ENCODE measurements at places on chromosomes 7 and 10.
A peak's percentile ranks its signal among the peaks of the same experiment; 100 is the strongest.

- DNase-seq, result no peak
Observed at GRCh38 chr7:93258661-93259060, 26.5 kb downstream of the VPS50 start.

DNA sequence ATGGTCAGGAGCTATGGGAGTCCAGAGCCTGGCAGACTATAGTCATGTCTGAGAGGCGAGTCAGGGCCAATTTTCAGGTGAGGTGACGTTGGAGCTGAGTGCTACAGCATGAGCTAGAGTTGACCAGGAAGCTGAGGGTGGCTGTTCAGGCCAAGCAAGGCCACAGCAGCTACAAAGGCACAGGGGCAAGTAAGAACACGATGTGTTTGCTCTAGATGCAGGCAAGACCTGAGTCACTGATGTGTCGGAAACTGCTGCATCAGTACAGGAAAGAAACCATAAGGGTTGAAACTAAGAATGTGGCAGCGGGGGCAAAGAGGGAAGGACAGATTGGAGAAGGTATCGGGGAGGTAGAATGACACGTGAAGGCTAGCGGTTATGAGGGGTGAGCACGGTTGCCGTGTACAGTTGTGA lies 11.8 kb upstream of the RRP12 start:
- no peak for DNase-seq

- no peak for DNase-seq
Observed at GRCh38 chr10:72561745-72562166, 64.1 kb downstream of the MICU1 start.

DNA sequence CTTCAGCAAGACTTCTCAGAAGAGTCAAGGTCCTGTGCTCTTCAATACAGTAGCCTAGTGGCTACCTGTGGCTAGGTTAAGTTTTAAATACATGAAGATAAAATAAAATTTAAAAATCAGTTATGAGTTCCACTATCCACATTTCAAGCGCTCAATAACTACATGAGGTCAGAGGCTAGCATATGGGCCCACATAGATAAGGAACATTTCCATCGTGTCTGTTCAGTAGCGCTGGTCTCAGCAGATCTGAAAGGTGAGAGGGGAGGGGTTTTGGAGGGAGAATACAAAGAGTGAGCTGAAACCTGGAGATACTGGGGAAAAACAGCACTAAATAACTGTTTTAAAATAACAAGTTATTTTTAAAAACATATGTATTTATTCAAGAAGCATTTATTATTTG lies 219.0 kb downstream of the TRIL start:
- no peak for DNase-seq

GRCh38 chr10:6589287-6590094 lies 9.4 kb upstream of the PRKCQ start:
- no peak for DNase-seq

- DNase-seq, result no peak
Observed at GRCh38 chr10:125711110-125711750, 8.3 kb upstream of the EDRF1 start.

DNA sequence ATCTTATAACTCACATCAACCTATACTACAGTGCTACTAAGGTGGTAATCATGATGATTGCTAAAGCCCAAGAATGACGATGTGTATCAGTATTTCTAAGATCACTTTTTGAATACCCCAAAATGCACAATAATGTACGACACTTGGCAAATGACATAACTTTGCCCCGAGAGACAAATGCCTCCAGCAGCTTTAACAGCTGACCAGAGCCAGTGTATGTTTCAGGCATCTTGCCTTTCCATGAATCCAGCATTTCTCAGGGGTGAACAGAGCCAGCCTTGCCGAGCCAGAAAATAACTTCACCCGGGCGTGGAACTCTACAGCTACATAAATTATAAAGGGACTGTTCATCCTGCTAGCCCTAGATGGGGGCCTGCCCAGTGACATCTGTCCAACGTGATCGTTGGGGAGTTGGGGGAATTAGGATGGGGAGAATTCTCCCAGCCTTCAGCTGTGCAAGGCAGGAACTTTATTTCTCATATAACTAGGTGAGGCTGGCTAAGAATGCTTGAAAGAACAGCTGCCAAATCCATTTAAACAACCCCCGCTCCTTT lies 1.8 kb downstream of the IGFBP3 start:
- DNase-seq, result no peak

DNA sequence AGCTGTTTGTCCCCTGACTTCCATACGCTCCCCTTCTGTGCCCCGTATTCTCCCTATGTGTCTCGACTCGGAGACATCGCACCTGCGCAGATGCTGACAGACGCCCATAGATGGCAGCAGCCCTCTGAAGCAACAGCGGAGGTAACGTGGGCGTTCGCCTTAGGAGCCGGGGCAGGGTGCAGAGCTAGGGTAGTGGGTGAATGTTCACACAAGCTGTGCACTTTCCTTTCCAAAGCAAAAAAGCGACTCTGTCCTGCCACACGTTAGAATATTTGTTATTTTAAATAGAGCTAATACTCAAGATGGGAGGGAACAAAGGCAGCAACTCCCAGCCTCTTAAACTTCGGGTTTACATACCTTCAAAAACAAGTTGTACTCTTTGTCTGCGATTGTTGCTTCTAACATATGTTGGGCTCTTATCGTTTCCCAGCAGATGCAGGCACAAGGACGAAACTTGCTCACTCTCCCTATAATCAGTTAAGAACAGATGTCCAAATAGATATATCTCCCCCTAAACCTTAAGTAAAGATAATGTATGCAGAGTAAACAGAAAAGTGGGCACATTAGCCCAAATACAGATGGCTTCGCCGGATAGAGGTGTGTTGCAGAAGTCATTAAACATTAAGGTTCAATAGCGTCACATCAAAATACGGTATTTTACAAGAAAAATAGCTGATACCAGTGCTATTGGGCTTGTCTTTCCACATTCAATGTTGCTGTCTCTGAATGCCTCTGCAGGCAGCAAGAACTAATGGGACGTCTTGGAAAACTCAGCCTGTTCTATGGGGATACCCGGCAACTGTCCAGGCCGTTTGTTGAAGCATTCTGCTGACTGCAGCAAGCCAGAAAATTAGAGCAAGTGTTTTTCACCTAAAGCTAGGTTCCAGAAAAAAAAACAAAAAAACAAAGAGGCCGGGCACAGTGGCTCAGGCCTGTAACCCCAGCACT lies 340.3 kb upstream of the PRKCQ start:
- DNase-seq, result peak; percentile 71

DNA sequence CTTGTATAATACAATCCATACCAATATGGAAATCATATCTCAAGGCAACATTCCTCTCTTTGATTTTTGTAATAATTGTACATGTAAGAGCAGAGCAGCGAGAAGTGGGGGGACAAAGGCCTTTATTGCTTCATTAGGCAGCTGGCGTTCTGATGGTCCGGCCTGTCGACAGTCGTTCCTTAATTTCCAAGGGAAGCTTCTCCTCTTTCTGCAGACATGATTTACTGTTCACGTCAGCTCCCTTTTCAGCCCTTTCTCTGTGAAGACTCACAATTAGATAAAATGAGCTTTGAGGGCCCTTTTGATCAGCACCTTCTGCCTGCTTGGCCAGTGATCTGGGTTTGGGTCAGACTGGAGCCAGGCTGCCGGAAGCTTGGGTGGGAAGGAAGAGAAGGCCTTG lies 65.6 kb upstream of the CTBP2 start:
- DNase-seq, result no peak

- peak; percentile 64 for DNase-seq
Observed at GRCh38 chr7:77657427-77658224, 38.6 kb upstream of the RSBN1L start.

DNA sequence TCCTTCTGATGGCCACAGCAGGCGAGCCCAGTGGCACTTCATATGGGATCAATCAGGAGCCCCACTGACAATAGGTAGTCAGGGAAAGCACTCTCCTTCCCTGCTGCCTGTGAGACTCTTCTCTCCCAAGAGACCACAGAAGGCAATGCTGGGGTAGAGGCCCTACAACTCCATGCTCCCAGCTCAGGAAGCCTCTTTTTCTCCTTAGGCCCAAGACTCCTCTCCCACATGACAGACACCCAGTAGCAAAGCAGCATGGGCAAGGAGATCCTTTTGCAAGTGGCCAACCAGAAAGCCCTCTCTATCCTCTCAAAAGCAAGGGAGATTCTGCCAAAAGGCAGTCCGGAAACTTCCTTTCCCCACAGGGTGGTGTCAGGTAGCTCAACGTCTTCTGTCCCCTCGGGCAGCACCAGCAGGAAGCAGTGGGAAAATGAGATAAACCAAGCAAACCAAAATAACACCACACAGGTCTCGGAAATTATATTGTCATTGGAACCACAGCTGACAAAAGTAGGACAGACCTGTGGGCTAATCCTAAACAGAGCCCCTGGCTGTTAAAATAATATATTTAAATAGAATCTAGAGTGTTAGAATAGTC lies 172.7 kb upstream of the GDF10 start:
- DNase-seq, result no peak

GRCh38 chr10:3272300-3272699 lies 99.7 kb upstream of the PITRM1 start:
- DNase-seq, result no peak

GRCh38 chr7:22566176-22566575 lies 66.2 kb upstream of the STEAP1B start:
- no peak for DNase-seq

- DNase-seq, result no peak
Observed at GRCh38 chr7:27575613-27576012, 87.1 kb downstream of the HIBADH start.

GRCh38 chr10:7028809-7029166 lies 382.0 kb downstream of the SFMBT2 start:
- DNase-seq, result no peak

DNA sequence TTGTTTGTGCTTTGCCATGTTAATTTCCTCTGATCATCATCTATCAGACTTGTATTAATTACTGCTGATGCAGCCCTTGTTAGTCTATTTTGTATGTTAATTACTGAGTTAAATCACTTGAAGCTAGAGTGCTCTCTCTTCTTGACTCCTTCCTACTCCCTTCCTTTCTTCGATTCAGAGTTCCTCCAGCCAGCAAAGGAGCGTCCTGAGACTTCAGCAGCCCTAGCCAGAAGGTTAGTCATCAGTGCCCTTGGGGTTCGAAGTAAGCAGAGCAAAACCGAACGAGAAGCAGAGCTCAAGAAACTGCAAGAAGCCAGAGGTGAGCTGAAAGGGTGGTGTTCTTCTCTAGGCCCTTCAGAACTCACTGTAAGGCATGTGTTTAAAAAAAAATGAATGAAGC lies 32.1 kb downstream of the LOXL4 start:
- no peak for DNase-seq

GRCh38 chr10:101061624-101062231 lies at the start of gene KAZALD1:
TSS of gene KAZALD1 (plus strand) at chr10:101061989. CDS start at chr10:101062593, 604 bp downstream.
- DNase-seq, result no peak

DNA sequence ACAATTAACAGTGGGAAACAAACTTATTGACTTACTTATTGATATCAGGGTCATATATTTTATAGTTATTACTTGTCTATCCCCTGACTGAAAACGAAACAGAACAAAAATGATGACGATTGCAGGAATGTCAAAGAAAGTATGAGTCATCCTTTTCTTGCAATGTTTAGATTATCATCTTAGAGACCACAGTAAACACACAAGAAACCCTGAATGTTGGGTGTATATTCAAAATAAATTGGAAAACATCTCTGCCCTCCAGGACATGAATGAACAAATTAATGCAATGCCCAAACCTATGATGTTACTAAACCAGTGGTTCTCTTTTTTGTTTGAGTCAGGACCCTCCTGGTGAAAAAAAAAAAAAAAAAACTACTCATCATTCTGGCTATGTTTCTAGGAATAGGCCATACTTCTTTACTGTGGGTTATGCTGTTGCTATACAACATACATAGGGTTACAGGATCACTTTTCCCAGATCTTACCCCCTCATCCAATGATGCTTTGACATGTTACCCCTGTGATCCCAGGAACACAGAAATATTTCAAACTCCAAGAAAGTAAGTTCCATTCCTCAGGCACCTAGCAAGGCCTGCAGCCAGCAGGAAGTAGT lies 623.4 kb upstream of the IGFBP3 start:
- DNase-seq, result no peak

Measured in SK-N-SH (cell line).